Stimulated activated CD8-positive, alpha-beta memory T cell treated with anti-CD3 and anti-CD28 coated beads, Interleukin-2, amount 100 ng/mL, for 1 hour (primary cell): ENCODE measurements at places on chromosomes 6 and 20.

GRCh38 chr20:40476461-40476860, 212.6 kb downstream of the MAFB start:
- no peak for DNase-seq

GRCh38 chr6:36399970-36400369, 12.5 kb upstream of the ETV7 start:
- no peak for DNase-seq

DNA sequence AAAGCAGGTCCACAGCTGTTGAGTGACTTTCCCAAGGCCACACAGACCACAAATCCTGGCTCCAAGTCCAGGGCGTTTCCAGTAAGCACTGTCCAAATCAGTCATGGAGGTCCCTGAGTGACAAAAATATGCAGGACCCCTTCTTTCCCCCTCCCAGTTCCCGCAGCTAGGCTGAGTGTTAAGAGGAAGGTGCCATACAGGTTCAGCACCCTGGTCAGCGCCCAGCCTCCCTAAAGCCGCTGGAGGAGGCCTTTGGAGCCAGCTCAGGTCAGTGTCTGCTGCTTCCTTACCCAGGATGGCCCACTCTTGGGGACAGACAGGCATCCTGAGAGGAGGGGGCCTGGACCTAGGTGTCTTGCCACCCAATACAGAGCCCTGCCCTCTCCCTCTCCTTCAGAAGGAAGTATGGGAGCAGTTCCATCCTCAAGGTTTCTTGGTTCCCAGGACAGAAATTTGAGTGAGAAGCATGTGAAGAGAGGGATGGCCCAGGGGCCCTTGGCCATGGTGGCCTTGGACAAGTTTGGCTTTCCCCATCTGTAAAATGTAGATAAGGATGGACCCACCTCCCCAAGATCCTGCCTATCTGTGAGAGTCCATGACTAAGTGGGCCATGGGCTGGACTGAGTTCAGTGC, 13.2 kb downstream of the TMEM74B start:
- no peak for DNase-seq

DNA sequence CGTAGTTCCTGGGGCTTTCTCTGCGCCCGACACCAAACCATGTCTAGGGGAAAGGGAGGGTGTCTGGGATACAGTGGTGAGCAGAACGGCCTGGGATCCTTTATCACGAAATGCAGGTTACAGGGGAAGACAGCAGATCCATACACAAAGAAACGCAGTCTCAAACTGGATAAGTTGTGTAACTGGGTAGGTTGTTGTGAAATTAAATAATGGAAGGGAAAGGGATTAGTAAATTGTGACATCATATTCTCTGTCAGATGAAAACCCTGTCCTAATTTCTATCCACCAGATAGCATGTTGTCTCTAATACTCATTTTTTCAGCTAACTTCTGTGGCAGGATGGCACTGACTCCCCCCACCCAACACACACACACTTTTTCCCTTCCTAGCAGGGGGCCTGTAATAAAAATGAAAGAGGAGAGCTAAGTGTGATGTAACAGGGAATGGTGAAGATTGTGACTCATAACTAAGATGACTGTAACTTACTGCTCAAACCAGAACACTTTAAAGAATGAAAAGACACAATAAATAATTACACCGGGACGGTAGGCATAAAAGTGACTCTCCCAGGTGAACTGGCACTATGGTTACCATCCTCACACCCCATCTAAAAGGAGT, 769 bp upstream of the TRPC4AP start:
- DNase-seq = no peak

- DNase-seq = no peak
Measured at GRCh38 chr6:39344821-39345280, 22.3 kb upstream of the KCNK16 start.

DNA sequence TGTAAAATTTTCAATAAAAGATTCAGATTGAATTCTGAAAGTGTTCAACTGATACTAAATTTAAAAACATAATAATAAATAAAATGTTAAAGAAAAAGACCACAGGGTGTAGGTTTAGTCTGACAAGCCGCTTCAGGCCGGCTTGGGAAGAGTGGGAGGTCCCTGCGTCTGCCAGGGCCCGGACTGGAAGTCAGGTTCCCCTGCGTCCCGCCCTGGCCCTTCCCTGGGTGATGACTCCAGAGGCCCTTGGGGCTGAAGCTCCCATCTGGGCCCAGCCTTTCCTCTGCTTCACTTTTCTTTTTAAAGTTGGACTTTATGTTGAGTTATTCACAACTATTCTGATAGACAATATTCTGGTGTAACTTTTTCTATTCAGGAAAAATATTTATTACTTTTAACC, 93.3 kb downstream of the SMOC2 start:
- no peak for DNase-seq

GRCh38 chr20:13863244-13863643, 78.4 kb downstream of the NDUFAF5 start:
- no peak for DNase-seq

DNA sequence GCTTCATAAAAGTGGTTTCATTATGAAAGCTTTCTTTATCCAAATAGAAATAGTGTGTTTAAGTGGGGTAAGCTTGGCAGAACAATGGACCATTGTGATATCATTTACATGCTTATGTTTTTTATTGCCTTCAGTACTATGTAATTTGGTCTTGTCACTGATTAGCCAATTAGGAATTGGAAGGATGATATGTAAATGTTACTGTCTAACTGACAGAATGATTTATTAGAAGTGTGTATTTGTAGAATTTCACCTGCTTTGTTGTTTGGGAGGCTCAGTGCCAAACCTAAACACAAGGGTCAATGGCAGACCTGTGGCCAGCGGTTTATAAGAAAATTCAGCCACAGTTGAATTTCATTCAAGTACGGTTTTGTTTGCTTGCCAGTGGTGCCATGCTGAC, 39.0 kb downstream of the AIG1 start:
- DNase-seq = no peak

DNA sequence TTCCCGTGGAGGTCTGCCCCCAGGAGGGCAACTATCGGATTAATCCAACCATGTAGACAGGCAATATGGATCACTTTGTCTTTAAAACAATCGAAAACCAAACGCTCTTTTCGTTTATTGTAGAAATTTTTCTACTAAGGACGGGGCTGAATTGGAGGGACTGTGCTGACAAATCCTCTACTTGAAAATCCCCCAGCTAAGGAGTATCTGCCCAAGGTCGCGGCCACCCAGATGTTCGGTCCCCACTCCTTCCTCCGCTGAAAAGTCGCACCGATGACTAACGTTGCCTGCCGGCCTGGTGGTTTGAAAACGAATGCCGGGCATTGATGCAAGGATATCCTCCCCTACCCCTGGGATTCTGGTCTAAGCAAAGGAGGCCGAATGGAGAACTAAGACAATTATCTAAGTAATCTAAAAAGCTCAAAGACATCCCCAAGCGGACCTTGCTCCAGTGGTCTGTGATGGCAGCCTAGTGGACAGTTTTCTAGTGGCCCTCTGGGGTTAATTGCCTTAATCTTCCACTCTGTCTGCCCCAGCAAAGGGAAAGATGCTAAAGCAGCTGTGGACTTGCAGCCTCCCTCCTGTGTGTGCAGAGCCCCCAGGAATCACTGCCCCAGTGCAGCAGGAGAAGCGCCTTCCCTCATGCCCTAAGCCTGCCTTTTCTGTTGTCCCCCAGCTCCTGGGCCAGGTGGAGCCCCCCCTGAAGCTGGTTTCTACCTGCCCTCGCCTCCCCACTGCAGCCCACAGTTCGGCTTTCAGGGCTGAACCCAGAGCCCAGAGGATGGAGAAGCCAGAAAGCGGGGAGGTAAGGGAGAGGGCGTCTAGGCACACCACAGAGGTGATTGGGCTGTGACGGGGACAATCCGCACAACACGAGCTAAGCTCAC, 3.6 kb upstream of the FOXC1 start:
- no peak for DNase-seq

DNA sequence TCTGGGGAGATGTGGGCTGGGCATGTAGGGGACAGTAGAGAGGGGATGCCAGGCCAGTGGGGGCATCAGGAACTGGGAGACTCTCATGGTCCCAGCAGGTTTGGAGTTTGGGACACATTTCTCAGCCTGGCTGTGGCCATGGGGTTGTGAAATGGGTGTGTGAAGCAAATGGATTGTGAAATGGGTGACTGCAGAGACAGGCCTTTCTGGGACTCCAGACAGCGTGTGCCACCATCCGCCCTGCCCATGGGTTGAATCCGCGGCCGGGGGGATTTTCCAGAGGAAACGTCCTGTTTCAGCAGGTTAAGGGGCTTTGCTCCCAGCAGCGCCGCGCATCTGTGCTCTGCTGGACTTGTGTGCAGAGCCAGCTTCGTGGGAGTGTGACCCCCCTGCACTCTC, 3.7 kb upstream of the PMEPA1 start:
- no peak for DNase-seq

GRCh38 chr6:5204376-5204775, 56.4 kb downstream of the LYRM4 start:
- no peak for DNase-seq

DNA sequence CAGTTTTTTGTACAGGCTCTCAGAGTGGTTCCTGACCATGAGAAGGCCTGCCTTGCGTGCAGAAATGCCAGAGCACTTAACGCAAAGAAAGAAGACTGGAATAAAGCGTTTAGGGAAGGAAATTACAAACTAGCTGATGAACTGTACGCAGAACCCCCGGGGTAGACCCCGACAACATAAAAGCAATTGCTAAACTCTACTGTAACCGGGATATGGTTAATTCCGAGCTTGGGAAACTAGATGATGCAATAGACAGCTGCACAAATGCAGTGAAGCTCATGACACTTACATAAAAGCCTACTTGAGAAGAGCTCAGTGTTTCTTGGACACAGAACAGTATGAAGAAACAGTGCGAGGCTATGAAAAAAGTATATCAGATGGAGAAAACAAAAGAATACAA, 35.7 kb downstream of the CITED2 start:
- DNase-seq = no peak

DNA sequence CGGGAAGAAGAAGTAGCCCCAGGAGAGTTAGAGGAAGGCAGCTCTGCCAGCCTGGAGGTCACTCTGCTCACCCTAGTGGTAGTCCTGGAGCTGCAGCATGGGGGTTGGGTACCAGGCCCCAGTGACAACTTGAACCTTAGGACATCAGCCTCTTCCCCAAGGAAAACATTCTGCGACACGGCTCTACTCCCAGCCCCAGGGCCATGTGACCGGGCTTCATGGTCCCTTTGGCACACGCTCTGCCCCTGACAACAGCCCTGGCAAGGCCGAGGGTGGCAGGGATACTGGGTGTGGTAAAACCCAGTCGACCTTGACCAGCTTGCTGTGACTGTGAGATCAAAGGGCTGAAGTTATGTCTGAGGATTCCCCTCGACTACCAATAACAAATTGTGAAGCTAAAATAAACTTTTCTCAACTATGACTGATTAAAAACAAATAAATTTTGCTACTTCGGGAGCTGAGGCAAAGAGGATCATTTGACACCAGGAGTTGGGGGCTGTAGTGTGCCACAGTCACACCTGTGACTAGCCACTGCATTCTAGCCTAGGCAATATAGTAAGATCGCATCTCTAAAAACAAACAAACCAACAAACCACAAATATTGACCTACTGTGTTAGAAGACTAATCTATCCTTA, 24.4 kb upstream of the ARID1B start:
- no peak for DNase-seq

DNA sequence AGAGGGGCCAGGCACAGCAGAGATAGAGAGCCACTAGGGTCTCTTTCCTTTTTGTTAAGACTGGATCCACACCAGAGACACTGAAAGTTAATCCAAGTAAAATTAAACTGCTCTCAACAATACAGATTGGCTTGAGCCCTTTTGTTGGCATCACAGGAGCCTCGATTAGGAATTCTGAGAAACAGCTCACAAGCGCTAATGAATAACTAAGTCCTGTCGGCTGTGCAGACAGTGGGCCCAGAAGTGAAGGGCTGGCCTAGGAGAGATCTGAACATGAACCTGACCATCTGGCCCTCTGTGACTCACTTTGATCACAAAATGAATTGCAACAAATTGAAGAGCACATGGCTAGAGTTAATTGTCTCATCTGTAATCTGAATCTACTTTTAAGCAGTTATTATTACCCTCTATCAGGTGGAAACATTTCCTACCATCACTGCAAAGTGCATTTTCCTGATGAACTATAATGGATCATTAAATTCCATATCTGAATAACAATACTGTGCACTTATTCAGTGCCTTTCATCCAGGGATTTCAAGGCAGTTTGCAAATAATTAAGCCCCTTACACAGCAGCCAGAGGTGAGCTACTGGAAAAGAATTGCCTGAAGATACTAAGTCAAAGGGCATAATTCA, 3.2 kb downstream of the BACH2 start:
- no peak for DNase-seq

DNA sequence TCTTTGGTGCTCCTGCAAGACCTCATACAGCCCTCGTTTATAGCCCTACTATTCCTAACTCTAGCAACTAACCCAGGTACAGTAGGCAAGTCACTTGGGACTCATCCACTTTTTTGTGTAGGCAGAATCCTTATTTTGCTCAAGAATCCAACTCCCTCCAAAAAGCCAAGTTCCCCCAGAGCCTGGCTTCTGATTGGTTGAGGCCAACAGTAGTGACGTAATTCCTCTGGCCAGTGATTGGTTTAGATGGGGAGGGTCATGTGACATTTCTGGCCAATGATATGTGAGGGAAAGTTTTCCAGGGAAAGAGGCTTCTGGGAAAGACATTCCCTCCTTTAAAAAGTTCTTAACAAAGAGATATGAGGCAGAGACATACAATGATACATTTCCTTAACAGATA, 32.1 kb downstream of the KIAA1755 start:
- no peak for DNase-seq

DNA sequence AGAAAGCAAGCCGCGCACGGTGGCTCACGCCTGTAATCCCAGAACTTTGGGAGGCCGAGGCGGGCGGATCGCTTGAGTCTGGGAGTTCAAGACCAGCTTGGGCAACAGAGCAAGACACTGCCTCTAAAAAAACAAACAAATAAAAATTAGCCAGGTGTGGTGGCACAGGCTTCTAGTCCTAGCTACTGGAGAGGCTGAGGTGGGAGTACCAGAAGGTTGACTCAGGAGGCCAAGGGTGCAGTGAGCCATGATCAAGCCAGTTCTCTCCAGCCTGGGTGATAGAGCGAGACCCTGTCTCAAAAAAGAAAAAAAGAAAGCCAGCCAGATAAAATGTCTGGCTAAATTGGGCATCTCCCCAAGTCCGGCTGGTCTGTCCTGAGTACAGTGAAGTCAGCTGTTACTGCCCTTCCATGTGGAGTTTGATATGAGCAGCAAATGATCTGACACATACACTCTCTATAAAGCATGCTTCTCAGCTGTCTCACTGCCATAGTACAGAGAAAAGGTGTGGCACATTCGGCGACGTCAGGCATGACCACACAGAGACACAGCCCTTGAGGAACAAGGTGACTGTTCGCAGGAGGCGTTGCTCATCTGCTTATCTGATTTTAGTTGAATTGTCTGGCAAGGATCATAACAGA, 13.0 kb downstream of the CD83 start:
- no peak for DNase-seq

DNA sequence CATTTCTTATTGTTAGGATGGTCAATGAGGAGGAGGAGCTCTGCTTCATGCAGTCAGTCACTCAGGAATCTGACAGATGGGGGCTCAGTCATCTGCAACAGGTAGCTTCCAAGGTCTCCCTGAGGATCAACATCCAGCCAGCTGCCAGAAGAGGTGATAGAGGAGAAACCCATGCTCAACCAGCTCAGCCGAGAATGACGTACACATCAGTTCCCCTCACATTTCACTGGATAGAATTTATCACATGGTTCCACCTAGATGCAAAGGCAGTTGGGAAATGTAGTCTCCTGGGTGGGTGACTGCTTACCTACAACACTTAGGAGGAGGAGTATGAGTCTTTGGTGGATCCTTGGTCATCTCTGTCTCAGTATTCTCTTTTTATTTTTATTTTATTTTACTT, 144.5 kb downstream of the CEBPB start:
- DNase-seq = no peak
